ENCODE measurements at places on chromosomes 13 and 19.

- H3K4me3 ChIP-seq = no peak overlapping the region
- no peaks in the 10 kb centered on the region for H3K27me3 ChIP-seq
- DNase-seq = no peak
Measured at GRCh38 chr19:38658462-38659306, 11.2 kb downstream of the ACTN4 start.

- no peaks in the 10 kb centered on the region for H3K36me3 ChIP-seq
- H3K4me1 ChIP-seq = peaks cover 19% of the 10 kb centered on the region
- H3K27me3 ChIP-seq = peaks cover 32% of the 10 kb centered on the region
- peak overlapping the region; percentile 32 for H3K4me3 ChIP-seq
Measured at GRCh38 chr19:51688671-51689571, 4.2 kb upstream of the SPACA6 start.

DNA sequence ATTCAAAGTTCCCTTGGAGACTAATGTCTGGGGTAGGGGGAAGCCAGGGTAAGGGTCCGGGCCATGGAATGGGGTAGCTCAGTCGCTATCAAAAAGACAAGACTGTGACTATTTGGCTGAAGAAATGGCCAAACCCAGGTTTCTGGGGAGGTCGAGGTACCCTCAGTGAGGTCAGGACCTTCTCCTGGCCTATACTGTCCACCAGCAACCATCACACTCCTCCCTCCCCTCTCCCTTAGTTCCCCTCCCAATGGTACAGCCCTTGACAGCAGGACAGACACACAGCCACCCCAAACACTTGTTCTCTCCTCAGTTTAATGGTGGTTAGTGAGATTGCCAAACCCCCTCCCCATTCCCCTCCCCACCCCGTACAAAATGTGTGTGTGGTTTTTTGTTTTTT lies 2.6 kb upstream of the ZNF428 start:
- no peaks in the 10 kb centered on the region for H3K36me3 ChIP-seq
- H3K4me3 ChIP-seq = no peak overlapping the region
- no peak overlapping the region for H3K27ac ChIP-seq
- H3K27me3 ChIP-seq = no peaks in the 10 kb centered on the region

GRCh38 chr19:52716522-52716921 lies 18.3 kb downstream of the ZNF611 start:
- H3K36me3 ChIP-seq = peaks cover 46% of the 10 kb centered on the region
- H3K4me3 ChIP-seq = no peak overlapping the region
- H3K27me3 ChIP-seq = no peaks in the 10 kb centered on the region
- H3K27ac ChIP-seq = no peak overlapping the region

- H3K4me1 ChIP-seq = peaks cover 12% of the 10 kb centered on the region
- H3K27me3 ChIP-seq = no peaks in the 10 kb centered on the region
- H3K27ac ChIP-seq = no peak overlapping the region
- DNase-seq = no peak
- no peaks in the 10 kb centered on the region for H3K36me3 ChIP-seq
Measured at GRCh38 chr19:6766357-6767080, 716 bp downstream of the SH2D3A start.

- H3K4me1 ChIP-seq = peaks cover 10% of the 10 kb centered on the region
- H3K27ac ChIP-seq = 0 out of 2 replicates have a peak overlapping the region, but pooled peaks have one; percentile 0
- no peaks in the 10 kb centered on the region for H3K27me3 ChIP-seq
- peaks cover 14% of the 10 kb centered on the region for H3K36me3 ChIP-seq
- DNase-seq = no peak
Measured at GRCh38 chr19:21593934-21594820, 88.8 kb downstream of the ZNF429 start.

- H3K36me3 ChIP-seq = no peaks in the 10 kb centered on the region
- H3K27ac ChIP-seq = no peak overlapping the region
- H3K4me3 ChIP-seq = no peak overlapping the region
- H3K4me1 ChIP-seq = no peaks in the 10 kb centered on the region
- DNase-seq = no peak
- H3K27me3 ChIP-seq = no peaks in the 10 kb centered on the region
Measured at GRCh38 chr13:76646946-76647345, 239.3 kb downstream of the KCTD12 start.

GRCh38 chr19:58500242-58500641 lies 11.6 kb downstream of the SLC27A5 start:
- no peak overlapping the region for H3K27ac ChIP-seq
- no peaks in the 10 kb centered on the region for H3K36me3 ChIP-seq
- peaks cover 38% of the 10 kb centered on the region for H3K4me1 ChIP-seq
- H3K27me3 ChIP-seq = no peaks in the 10 kb centered on the region
- no peak for DNase-seq
- peak overlapping the region; percentile 83 for H3K4me3 ChIP-seq

DNA sequence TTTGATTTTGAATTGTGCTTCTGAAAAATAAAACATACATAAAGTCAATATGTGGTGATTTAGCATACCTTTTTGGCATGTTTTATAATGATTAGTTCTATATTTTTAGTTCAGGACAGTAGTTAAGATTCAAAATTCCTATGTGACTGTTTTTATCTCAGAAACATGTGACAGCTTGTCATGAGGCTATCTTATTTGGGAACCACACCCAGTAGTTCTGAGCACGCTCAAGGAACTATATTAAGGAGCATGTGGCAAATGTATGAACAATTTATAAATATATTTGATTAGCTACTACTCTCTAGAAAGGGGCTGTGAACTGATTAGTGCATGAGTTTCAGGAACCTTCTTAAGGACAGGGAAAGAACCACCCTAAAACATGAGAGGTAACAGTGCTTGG lies 38.8 kb downstream of the FGF9 start:
- H3K4me3 ChIP-seq = no peak overlapping the region
- no peak for DNase-seq
- H3K4me1 ChIP-seq = no peaks in the 10 kb centered on the region
- no peaks in the 10 kb centered on the region for H3K36me3 ChIP-seq
- H3K27ac ChIP-seq = no peak overlapping the region

Data from DND-41 (cell line).